Stimulated activated CD8-positive, alpha-beta memory T cell treated with anti-CD3 and anti-CD28 coated beads, Interleukin-4, amount 100 ng/mL, for 1 hour (primary cell): ENCODE measurements at places on chromosomes 7 and 10.

DNA sequence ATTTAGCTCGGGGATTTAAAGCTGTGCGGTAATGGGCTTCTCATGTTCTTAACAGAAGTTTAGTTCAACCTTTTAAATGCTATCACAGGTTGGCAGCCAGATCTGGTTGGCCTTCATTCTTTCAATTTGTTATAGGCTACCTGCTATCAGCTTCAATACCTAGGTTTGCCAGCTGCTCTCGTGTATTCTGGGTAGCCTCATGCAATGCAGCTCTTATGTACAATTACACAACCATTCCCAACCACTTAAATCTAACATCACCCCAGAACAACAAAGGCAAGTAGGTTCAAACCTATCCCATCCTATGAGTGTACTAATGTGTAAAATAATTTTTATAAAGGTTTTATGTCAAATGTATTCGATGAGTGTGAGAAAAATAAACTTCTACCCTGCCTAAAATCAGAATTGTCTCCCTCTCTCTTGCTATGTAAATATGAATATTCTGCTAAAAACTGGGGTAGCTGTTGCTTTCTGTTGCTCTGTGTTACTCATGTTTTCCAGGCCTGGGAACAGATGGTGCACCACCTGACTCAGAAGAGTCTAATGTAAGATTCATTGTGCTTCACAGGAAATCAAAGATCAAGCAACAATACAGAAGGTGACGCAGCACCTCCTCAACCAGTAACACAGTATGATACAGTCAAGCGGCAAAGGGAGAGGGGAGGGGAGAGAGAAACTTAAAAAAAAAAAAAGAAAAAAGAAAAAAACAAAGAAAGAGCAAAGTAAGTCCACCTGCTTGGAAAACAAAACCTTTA is 188.6 kb downstream of the ETV1 start:
- DNase-seq: no peak

DNA sequence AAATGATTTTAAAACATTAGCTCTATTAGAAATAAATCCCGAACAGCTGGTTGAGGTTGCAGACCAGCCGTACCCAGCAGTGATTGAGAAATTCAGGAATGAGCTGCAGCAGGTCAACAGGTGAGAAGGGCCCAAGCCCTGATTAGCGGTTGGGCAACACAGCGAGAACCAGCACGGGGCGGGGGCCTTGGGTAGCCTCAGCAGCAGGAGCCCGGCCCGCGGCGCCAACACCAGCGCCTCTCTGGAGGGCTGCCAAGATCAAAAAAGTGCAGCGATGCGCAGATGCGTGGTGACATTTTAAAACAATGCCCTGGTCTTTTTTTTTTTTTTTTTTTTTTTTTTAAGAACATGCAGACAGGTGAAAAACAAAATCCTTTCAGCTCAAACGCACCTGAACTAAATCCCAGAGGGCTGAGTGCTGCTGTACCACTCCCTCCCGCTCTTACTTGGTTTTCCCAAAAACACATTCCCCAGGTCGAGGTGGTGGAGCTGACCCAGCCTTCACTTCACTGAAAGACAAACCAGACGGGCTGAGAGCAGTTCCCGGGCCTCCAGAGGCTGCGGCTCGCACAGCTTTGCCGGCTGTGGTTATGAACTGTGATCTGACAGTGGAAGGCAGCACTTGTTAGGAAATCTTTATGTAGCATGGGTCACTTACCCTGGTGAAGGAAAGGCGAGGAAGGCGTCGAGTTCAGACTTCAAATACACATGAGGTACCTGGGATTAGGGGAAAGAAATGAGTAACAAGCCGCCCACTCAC is 579.4 kb downstream of the SDK1 start:
- DNase-seq: no peak

GRCh38 chr7:151085329-151085690 is 965 bp upstream of the AGAP3 start:
- DNase-seq: no peak

- no peak for DNase-seq
These were observed 389.6 kb downstream of the GALNT17 start for GRCh38 chr7:71521506-71521905.

- no peak for DNase-seq
These were observed 156.9 kb downstream of the PLCE1 start for GRCh38 chr10:94150541-94151184.

DNA sequence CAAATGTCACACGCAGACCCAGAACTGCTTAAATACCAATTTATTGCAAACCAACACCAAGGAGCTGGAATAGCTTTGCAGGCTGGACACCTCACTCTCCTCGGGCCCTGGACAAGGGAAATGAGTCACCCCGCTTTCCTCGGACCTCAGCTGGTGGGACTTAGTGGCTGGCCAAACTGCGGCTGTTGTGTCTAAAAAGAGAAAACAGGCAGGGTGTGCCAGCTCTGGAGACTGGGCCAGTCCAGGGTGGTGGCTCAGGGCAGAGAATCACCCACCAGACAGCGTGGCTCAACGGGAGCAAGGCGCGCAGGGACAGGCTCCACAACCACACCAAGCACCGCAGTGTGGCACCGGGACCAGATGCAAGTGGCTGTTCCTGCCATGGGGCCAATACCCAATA is 58.2 kb upstream of the CAMK2B start:
- no peak for DNase-seq

DNA sequence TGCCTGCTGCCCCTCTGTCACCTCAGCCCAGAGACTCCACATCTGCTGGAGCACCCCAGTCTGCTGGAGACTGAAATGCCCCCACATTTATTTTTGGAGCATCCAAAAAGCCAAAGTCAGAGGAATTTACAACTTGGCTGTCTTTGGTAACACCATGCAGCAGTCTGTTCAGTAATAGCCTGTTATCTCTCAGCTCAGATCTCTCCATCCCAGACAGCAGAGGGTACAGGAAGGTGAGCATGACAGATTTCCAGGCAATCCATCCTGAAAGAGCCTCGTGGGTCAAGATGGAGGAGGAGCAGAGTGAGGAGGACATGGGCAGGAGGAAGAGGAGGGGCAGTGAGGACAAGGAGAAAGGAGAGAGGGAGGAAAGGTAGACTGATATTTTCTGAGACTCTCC is 55.9 kb downstream of the GRID1 start:
- no peak for DNase-seq

DNA sequence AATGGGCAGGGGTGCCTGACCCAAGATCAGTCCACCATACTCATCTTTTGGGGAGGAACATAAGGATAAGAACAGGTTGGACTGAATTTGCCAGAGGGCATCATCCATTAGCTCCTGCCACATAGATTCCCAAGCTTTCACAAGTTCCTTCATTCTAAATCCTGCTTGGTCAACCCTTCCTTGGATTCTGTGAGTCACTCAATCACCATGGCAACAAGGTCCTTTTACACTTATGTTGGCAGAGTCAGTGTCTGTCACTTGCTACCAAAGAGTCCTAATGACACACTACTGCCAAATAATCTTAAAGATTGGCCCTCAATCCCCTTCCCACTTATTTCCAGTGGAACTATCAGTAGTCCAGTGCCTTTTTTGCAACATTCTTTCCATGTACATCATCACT is 5.0 kb upstream of the LGI1 start:
- DNase-seq: no peak

DNA sequence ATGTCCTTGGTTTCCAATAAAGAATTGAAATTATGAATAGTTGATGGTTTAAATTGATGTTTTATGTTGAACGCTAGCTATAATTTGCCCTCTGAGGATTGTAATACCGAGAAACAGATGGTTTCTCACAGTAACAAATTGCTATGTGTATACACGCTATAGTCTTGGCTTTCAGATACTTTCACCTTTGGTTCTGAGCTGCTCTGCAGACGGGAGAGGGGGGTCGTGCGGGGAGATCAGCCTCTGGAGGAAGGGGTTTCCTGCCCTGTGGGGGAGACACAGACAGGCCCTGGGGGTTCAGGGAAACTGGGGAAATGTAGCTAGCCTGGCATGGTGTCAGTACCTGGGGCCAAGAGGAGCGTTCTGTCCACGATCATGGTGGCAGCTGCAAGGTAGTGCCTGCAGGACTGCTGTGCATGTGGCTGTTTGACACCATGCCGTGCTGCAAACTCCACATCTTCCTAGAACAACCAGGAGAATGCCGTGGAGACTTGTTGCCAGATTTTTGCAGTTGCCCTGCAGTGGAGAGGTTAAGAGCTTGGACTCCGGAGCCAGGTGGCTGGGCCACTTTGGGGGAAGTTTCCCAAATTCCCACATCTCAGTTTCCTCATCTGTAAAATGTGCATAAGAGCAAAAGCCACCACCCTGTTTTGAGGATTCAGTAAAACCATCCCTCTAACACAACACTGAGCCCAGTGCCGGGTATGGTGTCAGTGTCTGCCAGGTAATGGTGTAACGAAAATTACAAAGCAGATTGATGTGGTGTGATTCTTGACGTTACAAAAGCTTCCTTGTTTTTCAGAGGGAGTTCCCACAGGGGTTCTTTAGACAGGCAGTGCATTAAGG is 167.9 kb downstream of the CUX1 start:
- DNase-seq: no peak

GRCh38 chr7:99617192-99617781 is 541 bp downstream of the ZSCAN25 start:
- no peak for DNase-seq

- DNase-seq: no peak
These were observed 4.3 kb downstream of the SFXN3 start for GRCh38 chr10:101035314-101035713.

DNA sequence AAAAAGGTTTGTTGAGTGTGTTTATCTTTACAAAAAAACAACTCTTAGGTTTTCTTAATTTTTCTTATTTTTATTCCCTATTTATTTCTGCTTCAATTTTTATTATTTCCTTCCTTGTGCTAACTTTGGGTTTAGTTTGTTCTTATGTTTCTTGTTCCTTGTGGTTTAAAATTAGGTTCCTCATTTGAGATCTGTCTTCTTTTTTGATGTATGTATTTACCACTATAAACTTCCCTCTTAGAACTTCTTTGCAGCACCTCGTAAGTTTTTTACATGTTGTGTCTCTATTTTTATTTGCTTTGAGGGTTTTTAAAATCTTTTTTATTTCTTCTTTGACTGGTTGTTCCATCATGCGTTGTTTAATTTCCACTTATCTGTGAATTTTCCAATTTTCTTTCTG is 1217.1 kb upstream of the CELF2 start:
- DNase-seq: no peak

- no peak for DNase-seq
These were observed 27.5 kb upstream of the NPVF start for GRCh38 chr7:25255611-25256332.

DNA sequence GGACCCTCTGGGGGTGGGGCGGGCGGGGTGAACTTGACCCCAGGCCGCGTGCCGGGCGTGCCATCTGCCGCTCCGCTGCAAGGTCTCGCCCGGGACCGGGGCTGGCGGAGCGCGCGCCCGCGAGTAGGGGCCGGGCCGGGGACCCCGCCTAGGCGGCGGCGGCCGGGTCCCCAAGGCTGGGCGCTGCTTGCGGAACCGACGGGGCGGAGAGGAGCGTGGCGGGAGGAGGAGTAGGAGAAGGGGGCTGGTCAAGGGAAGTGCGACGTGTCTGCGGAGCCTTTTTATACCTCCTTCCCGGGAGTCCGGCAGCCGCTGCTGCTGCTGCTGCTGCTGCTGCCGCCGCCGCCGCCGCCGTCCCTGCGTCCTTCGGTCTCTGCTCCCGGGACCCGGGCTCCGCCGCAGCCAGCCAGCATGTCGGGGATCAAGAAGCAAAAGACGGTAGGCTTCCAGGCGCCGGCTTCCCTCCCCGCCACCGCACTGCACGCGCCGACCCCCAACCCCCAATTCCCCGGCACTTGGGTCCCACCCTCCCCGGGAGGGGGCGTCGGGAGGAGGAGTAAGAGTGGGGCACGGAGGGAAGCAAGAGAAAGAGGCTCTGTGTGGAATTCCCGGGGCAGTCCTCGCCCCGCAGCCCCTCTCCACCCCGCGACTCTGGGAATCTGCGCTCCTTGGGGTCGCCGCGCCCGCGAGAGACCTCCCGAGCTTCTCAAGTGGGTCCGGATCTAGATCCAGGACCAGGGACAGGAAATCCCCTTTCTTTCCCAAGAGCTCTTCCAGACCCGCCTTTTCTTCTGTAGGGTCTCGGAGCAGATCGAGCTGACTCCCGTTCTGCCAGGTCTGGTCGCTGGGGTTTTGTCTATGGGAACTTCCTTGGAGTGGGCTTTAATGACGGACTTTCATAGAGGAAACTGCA is at the start of gene PAPSS2:
Gene PAPSS2, plus strand, starts transcription at position 308 of the 913 bp plus-strand sequence. Its CDS starts 104 bp downstream, at position 412.
- DNase-seq: no peak

GRCh38 chr10:95742485-95742884 is 13.5 kb upstream of the ENTPD1 start:
- DNase-seq: no peak

DNA sequence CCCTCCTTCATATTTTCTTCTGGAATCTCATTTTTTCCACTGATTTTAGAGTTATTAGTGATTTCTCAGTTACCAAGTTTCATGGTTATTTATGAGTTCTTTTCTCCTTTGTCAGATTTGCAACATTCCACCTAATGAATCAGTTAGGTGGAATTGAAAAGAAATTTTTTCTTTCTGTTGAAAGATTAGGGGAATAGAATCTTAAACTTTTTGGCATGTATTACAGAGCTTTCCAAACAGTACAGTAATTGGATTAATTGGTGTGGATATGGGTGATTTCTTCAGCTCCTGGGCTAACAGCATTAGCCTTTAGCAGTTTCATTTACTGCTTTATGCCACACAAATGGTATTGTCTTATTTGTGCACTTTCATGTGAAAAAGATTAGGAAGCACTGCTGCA is 17.0 kb downstream of the STAM start:
- no peak for DNase-seq

- DNase-seq: no peak
These were observed 19.5 kb upstream of the GNA12 start for GRCh38 chr7:2863461-2864066.

DNA sequence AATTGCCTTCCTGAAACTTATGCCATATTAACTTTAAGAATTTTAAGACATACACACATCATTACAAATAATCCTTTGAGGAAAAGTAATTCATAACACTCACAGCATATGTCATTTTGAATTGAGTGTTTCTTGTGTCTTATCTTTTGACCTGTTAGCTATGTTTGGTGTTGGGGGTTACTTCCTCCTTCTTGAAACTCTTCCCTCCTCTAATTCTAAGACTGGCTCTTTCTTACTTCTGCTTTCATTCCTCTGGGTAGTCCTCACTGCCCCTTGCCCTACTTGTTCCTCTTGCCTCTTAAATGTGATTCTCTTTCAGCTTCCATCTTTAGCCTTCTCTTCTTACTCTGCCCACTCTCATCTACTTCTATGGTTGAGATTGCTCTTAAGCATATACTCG is 28.3 kb upstream of the PIP4K2A start:
- no peak for DNase-seq

- no peak for DNase-seq
These were observed 132.1 kb downstream of the GALNT17 start for GRCh38 chr7:71264005-71264404.

GRCh38 chr10:77247031-77247990 is 390.3 kb downstream of the KCNMA1 start:
- DNase-seq: no peak

GRCh38 chr10:72981882-72982529 is 27.4 kb upstream of the PLA2G12B start:
- no peak for DNase-seq

GRCh38 chr7:69799048-69799697 is 200.9 kb downstream of the AUTS2 start:
- no peak for DNase-seq

DNA sequence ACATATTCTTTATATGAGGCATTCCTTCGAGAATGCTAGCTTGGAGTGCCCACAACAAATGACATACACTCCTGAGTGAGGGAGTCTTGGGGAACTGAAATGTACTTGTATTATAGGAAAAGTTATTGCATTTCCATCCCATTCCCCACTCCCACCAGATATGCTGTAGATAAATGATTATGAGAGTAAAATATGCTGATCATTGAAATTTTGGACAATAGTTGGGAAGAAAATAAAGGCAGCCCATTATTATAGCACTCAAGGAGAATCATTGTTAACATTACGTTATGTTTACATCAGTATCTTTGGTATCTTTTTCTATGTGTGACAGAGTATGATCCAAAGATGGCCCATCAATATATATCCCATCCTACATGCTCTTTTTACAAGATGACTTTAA is 194.4 kb downstream of the GATA3 start:
- DNase-seq: no peak
